Esophagus squamous epithelium (tissue), 5 donors: ENCODE measurements at places on chromosomes 13 and 19.

GRCh38 chr13:46720189-46720588 lies 76.8 kb downstream of the ESD start:
- DNase-seq, result no peak

GRCh38 chr19:55695511-55696290 lies 20.7 kb downstream of the EPN1 start:
- no peak for DNase-seq

GRCh38 chr13:100666124-100666523 lies 8.5 kb downstream of the TMTC4 start:
- no peak for DNase-seq

DNA sequence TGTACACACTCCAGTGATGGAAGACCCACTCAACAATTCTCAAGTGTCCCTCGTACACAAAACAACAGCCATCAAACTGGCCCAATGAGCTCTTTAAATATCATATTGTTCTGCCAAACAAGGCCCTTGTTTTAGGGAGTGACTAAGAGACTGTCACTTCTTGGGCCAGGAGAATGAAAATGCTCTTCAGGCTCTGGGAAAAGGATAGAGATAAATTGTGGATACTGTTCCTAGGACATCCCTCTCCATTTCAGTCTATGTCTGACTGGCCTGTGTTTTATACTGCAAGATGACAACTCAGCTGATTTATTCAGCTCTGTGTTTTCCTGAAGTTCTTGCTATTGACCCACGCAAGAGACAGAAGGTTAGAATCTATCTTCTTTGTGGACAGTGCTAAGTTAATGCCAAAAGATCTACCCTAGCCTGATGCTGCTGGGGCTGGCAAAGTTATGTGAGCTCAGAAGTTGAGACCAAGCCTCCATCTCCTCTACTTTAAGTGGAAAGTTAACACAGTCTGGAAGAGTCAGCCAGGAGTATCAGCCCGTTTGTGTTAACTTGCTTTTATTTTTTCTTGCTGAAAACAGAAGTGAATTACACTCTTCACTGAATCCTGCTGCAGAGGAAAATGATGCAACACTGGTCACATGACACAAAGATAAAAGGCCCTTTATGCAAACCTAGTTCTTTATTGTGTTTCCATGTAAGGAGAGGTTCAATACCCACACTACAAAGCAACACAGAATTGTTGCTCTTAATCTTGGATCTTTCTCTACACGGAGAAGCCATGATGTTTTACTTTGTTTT lies 14.6 kb downstream of the FRY start:
- DNase-seq, result no peak

DNA sequence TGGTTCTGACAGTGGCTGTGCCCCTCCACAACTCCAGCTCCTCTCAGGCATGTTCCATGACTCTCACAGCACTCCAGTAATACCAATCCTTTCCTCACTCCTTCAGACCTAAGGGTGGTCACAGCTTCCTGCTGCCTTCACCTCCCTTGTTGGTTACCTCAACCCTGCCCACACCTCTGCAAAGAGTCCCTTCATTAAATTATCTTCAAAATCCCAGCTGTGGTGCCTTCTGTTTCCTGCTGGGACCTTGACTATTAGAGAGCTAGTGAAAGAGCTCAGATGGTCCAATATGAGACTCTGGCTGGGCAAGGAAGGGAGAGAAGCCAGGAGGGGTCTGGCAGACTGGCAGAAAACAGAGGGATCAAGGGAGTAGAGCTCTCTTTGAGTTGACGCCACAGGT lies 26.1 kb downstream of the DEDD2 start:
- DNase-seq, result no peak

DNA sequence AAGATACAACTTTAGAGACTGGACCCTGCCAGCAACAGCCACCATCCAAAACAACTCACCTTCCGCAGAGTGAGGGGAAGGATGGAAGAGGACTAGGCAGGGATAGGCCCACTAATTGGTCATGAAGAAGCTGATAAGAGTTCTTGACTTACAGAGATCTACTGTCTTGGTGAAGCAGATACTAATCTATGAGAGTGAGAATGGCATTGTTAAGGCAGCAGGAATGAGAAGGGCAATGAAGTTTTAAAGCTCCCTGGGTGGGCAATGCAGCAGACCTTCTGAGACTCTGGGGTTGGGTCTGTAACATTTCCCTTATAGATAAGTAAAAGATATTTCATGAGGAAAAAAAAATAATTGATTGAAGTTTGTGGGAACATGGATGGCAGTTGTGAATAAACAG lies 63.7 kb downstream of the KLF12 start:
- DNase-seq, result no peak

DNA sequence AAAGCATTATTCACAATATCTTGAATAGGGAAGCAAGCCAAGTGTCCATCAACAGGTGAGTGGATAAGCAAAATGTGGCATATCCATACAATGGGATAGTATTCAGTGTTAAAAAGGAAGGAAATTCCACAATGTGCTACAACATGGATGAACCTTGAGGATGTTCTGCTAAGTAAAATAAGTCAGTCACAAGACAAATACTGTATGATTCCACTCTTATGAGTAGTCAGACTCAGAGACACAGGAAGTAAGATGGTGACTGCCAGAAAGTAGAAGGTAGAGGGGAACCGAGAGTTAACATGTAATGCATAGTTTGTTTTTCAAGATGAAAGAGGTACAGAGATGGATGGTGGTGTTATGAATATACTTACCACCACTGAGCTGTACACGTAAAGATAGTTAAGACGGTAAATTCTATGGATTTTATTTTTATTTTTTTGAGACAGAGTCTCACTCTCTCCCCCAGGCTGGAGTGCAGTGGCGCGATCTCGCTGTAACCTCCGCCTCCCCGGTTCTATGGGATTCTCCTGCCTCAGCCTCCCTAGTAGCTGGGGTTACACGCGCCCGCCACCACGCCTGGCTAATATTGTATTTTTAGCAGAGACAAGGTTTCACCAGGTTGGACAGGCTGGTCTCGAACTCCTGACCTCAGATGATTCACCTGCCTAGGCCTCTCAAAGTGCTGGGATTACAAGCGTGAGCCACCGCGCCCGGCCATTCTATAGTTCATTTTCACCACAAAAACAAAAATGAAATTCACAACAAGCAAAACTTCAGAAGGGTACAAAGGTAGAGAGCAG lies 1.0 kb upstream of the CHAMP1 start:
- no peak for DNase-seq

DNA sequence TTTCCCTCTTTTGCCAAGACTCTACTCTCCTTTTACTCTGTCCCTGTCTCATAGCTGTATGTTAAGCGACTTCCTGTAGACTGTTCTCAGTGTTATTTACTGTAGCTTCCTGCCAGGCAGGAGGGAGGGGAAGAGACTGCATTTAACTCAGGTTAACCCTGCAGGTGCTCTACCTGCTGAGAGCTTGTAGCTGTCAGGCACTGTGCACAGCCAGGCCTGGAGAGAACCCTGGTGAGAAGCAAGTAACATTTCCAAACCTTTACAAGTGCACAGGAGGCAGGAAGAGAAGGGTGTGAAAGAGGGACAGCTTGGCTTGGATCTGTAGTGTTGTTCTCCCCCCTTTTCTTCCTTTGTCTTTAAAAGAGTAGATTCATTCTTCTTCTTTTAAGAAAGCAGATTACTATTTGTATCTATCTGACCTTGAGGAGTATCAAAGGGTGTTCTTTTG lies 167.1 kb downstream of the LMO7 start:
- no peak for DNase-seq

GRCh38 chr19:58559275-58560006 lies 1.0 kb upstream of the UBE2M start:
- DNase-seq, result no peak

DNA sequence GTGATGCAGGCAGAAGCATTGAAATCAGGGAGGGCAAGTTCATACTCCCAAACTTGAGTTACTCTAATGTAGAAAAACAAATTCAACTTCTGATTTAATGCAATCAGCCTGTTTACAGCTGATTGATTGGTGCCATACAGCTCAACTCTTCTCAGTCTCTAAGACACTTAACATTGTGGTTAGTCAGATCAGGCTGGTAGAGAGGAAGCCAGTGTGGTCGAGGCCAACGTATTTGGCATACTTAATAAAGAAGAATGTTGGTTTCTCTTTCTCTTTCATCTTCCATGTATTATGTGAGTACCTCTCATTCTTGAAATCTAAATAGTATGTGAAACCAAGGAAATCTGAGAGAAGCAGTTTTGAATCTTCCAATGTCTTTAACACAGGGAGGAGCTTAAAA lies 255.0 kb upstream of the SLITRK1 start:
- DNase-seq, result no peak

DNA sequence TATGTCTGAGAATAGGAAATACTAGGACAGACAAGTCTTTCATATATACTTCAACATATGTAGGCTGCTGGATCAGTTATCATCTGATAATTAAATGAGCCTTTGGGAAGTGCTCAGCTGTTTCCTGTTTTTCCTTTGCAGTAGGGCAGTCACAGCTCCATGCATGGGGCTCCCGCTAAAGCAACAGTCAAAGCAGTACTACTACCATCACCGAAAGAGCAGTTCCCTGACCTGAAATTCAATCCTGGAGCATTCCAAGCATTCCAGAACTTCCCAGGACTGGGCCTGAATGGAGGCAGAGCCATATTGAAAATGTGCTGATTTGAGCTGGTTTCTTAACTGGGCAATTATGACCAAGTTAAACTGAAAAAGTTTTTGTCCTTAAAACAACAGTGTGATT lies 20.5 kb downstream of the MICU2 start:
- DNase-seq, result no peak

DNA sequence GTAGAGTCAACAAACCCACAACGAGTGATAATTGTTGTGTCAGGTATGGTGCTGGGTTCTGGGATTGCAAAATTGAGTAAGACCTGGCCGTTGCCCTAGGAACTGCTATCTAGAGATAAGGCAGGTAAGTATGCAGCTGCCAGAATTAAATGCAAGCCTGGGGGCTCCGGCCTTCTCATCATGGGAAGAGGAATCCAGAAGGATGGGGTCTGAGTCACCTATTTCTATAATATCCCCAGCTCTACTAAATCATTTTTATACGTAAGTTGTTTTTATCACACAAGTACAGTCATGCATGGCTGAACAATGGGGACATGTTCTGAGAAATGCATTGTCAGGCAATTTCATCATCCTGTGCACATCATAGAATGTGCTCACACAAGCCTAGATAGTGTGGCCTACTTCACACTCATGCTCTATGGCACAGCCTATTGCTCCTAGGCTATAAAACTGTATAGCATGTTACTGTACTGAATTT lies 203.0 kb downstream of the KLF5 start:
- DNase-seq, result no peak

GRCh38 chr19:31149441-31149941 lies 199.7 kb downstream of the TSHZ3 start:
- DNase-seq, result no peak

DNA sequence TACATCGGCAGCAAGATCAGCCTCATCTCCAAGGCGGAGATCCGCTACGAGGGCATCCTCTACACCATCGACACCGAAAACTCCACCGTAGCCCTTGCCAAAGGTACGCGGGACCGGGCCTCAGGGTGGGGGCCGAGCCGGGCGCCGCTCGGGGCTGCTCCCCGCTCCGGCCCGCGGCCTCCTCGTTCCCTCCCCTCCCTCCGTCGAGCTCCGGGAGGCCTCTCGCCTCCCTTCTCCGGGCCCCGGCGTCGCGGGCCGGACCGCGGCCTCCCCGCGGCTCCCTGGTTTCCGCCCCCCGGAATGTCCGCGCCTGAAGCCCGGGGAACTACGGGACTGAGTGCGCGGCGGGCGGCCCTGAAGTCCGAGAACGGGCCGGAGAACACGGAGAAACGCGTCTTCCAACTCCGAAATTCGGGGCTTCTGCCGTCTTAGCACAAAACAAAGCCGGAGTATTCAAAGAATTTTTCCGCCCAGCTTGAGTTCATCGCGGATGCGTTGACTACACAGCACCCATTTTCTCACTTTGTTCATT lies 423 bp downstream of the LSM14A start:
- no peak for DNase-seq

DNA sequence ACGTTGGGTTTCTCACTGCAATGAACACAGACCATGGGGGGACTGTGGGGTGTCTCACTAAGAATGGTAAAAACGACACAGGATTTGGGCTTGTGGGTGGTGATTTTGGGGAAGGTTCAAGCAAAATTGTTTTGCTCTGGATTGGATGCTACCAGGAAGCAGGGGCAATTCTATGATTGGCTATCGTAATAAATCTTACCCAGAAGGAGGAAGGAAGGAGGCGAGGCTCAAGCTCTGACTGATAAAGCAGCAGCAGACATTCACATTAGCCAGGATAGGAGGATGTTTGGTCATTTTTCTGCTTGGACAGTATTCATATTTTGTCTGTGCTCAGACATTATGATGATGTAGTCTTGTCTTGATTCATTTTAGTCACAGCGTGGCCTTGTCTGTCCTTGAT lies 1.5 kb downstream of the ZNF576 start:
- no peak for DNase-seq

DNA sequence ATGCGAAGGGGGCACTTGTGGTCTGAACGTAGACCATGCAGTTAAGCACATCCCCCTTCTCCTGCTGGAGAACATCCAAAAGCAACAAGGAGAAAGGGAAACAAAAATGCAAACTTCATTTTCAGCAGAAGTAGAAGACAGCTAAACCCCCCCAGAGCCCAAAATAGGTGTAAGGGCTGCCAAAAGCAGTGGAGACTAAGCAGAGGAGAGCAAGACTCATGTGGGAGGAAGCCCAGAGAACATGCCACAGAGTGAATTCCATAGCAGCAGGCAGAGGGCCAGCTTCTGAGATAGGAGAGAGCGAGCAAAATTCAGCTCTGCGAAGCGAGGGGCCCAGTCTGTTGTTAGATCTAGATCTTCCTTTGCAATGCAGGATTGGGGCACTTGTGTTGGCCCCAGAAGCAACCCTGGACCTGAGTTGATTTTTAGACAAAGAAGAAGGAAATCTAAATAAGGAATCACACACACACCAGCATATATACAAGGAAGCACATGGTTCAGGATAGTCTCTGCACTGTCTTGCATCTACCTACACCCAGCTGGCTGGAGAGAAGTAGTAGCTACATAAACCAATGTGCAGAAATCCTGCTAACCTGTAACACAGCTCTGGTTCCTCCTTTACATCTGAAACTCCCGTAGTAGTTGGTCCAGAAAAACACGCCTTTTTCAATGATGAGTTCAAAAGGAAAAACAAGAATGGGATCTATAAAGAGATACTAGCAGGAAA lies 199.6 kb downstream of the SPRY2 start:
- DNase-seq, result no peak

- DNase-seq, result no peak
These were observed 41.5 kb downstream of the TMEM255B start for GRCh38 chr13:113800576-113800926.

- DNase-seq, result no peak
These were observed 6.3 kb upstream of the RXFP2 start for GRCh38 chr13:31733066-31733465.

DNA sequence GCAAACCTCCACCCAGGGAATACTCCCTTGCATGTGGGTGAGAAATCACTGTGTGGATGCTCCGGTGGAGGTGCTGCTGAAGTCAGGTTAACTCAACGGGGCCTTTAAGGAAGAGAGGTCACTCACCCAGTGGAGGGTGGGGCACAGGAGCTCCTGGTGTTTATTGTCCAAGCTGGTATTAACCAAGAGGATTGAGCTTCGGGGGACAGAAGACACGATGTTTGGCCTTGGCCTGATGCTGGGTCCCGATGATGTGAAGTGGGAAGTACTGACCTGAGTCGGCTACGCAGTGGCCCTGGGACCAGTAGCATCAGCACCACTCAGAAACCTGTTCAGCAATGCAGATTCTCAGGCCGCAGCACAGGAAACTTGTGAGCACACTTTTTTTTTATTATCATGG lies 85.7 kb upstream of the WASF3 start:
- DNase-seq, result no peak
